ENCODE measurements at places on chromosomes 16 and 17.

GRCh38 chr17:55614061-55614460 is 102.8 kb upstream of the SMIM36 start:
- no peak for DNase-seq

- DNase-seq: peak; percentile 31
These were observed 17.0 kb downstream of the CRYM start for GRCh38 chr16:21260870-21261791.

GRCh38 chr16:11682655-11683096 is 14.4 kb downstream of the SNN start:
- DNase-seq: no peak

DNA sequence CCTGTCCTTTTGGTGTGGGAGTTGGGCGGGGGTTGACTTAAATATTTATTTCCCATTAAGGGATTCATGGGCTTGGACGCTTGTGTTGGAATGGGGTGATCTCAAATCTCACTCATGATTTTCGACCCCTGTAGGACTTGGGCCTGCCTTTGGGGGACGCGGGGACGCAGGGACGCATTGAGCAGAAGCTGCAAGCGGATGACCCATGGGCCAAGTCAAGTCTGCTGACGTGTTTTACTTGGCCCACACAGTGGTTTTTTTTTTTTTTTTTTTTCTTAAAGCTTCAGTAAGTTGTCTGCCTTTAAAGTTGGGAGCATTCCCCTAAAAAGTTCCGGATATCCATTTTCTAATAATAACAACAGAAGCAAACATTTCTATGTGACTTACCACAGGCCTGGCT is 28.9 kb downstream of the CMIP start:
- no peak for DNase-seq

DNA sequence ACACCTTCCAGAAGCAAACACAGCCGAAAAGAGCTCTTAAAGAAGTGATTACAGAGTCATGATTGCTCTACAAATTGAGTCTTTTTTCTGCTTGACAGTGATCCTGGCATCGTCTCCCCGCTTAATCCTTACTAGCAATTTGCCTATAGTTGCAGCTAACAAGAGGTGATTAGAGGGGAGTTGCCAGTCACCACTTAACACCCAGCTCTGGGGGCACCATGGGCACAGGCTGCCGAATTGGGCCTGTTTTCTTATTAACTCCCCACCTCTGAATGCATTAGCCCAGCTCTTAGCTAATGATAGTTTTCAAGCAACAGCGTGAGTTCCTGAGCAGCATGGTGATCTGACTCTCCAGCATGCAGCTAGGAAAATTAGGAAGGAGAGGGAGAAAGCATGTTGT is 93.5 kb downstream of the RBFOX1 start:
- no peak for DNase-seq

- peak; percentile 15 for DNase-seq
These were observed 19.5 kb downstream of the ATP2A3 start for GRCh38 chr17:3944485-3945388.

DNA sequence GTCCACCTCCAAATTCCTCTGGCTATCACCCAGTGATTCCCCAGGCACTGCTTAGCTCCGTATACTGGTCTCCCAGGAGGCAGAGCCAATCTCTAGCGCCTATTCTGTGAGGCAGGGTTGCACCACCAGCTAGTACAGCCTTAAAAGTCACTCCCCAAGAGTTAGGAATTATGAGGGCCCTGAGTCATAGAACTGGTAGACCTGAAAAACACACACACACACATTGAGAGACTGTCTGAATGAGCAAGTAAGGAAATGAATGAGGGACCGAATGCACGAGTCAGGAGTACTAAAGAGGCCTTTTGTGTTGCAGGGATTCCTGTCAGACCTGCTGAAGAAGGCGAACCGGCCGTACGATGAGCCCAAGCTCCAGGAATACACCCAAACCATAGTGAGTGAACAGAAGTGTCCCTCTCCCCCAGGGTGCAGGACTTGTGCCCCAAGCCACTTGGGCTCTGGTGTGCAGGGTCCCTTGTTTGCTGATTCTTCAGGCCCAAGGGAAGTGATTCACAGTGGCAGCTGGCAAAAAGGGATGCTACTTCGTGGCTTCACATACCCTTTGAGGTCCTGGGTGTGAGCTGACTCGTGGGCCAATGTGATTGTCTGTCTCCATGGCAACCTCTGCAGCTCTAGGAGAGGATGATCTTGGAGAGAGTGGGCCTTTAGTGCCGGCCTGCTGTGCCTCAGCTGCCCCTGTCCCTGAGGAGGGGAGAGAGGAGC is 24.7 kb downstream of the CALB2 start:
- DNase-seq: no peak

- no peak for DNase-seq
These were observed 51.5 kb downstream of the CPPED1 start for GRCh38 chr16:12752159-12752558.

DNA sequence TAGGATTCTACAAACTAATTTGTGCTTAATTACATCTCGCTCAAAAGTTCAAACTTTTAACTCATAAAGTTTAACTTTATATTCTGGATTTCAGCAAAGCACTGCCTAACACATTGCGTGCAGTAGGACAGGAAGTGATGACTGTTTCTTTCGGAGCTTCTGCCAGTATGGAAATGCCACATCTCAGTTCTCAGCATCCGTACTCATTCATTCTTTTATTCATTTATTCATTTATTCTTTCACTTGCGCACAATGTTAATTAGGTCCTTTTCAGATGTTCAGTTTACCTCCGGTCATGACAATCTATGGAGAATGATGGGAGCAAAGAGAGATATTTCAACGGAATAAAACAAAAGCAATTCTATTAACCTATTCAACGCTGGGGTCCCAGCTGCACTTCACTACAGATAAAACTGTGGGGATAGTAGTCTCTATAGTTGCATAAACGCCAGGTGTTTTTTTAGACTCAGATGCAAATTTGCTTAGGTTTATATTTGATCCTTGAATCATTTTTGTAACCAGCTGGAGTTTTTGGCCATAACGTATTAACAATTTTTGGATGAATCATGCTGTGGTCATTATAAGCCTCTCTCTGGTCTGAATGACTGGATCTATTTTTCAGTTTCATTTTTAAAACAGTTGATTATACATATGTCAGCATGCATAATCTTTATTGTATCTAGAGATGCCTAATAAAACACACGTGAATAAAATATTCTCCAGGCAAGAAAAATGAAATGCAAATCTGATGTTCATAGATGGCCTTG is 143.9 kb downstream of the KCNJ2 start:
- no peak for DNase-seq

DNA sequence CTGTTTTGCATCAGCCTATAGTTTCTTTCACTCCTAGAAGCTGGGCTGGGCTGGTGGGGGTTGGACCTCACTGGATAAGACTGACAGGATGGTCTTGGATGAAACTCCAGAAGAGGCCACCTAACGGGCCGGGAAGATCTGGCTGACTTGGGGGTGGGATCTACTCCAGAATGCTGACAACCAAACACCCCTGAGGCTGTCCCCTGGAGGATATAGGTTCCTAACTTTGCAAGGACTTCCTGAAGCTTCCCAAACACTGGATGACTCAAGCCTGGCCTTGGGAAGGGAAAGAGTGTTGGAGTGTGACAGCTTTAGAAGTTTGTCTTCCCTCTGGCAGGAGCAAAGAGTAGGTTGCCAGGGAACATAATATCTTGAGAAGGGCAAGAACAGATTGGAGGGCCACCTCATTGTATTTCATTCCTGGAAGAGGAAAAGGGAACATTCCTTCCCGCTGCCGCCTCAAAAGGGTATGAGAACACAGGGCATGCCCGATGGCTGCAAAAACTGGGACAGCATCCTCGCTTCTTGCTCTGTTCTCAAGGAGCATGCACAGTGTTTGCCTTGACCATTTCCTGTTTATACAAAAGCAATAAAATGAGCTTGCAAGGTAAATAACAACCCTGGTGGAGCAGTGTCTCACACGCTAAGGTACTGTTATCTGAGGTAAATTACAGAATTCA is 6.8 kb upstream of the CYB5B start:
- no peak for DNase-seq

DNA sequence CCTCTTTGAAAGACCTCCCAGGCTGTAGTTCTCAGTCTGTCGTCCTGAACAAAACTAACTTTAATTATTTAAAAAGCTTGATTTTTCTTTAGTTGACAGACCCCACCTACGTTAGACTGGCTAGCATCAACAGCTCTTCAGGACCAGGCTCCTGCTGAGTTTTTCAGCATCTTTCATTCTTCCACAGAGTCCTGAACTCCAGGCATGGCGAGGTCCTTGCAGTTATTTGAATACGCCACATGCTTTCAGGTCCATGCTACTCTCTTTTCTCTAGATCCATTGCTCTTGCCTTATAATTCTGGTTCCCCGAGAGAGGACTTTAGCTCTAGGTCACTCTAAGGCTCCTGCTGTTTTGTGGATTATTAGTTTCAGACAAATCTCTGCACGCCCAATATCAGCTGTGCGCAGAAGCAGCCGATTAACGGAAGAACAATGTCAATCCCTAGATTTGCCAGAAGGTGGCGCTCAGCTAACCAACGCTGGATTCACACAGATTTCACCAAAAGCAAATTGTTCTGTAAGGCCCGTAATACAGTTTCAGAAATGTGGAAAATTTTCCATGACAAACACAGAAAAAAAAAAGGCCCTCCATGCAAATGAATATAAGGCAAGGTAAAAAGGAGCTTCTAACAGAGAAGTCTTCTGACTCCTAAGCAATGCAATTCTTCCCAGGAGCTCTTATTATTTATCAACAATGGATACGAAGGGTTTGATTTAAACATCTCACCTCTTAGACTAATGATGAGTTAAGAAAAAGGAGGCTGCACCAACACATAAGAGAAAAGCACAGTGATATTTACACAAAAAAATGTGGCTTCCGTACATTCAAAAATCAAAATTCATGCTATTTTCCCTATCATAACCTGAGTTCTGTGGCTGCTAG is 33.5 kb upstream of the BCO1 start:
- DNase-seq: no peak

DNA sequence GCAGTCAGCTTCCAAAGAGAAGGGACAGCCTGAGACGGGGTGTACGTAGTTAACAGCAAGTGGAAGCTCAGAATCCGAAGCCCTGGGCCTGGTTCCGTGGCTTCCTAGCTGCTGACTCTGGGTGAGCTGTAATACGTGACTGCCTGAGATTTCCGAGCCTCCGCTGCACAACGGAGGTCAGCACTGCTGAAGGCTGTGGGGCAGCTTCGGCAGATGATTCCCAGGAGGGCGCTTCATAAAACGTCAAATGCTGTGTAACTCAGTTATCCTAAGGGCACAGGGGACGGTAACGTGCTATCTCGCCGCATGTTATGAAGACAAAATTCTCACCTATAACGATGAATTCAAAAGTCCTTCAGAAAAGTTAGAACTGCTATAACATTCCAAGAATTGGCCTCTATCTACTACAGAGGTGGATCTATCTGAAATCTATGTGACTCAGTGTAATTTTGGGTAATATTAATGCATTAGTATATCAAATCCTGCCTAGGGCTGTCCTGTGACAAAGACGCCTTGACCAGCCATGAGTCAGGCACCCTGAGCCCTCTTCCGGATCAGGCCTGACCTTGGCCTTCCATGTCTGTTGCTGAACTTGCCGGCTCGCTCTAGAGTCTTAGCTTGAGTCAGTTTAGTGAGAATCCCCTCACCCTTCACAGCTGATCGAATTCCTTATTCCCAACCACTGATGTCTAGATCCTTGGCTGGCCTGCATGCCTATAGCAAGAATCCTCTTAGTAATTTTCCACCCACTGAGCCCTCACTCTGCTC is 43.5 kb downstream of the MARF1 start:
- no peak for DNase-seq

- no peak for DNase-seq
These were observed 6.0 kb downstream of the TEKT5 start for GRCh38 chr16:10688726-10689125.

DNA sequence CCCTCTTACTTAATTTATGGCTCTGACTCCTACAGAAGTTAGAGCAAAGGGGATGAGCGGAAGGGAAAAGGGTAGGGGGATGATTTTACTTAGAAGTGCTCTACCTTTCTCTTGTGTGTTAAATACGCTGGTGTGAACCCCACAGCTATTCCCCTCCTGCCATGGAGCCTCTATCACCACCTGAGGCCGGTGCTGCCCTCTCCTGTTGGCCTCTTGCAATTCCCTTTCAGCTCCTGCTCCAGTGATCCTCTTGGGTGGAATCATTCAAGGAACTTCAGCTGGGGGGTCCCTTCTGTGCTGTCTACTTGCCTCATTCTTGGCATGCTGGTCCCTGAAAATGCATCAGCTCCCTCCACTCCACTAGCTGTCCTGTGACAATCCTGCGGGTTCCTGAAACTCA is 41.8 kb upstream of the CDH8 start:
- DNase-seq: no peak

DNA sequence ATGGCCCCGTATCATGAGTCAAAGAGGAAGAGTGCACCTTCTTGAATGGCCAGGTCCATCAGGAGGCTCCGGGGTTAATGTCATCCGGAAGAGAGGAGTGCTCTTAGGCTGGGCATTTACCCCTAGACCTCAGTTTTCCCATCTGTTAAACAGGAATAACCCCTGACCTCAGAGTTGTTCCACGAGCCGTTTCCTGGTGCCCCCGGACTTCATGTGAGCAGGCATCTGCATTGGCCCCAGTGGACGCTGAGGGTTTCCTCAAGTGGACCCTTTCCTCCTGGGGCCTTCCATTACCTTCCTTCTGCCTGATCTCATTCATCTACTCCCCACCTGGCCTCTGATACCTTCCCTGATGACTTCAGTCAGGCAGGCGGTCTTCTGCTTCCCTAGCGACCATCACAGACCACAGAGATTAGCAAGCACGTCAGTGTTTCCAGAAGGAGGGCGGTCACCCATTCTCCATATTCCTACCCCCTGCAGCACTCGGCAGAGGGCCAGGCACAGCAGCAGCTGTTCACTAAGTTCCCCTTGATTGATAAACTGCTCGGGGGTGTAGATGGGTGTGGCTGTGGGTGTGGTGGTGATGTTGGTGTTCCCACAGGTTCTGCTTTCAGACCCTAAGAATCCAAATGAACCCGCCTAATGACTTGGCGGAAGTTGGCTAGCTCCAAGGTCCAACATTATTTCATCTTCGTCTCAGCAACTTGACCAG is 346.6 kb upstream of the TNRC6C start:
- no peak for DNase-seq

DNA sequence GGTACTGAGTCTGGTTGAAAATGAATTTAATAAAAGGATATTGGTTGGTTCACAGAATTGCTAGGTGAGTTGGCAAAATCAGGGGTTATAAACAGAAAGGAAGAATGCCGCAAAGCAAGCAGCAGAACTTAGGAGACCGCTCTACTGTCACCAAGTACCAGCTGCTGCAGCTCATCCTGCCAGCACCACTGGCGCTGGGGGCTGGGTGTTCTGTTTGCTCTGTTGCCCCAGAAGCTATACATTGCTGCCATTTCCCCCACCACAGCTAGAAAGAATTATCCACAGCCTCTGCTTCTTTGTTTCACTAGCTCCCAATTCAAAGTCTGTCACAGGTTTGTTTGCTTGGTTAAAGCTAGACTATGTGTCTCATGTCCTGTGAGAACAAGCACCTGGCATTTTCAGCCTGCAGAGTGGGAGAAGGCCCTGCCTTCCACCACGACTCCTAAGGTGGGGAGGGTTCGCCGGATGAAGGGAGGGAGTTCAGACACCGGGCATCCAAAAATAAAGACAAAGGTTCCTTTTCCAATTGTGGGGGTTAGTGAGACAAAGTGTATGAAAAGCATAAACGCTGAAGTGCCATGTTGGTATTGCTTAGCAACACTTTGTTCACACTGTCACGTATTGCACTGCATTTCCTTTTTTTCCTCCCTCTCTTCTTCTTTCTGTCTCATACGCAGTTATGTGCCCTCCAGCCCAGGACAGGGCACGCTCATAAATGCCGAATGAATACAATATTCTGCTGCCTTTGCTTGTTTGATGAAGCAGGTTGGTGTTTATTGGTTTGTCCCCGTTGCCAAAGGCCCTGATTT is 9.6 kb upstream of the CPD start:
- DNase-seq: no peak

GRCh38 chr17:45293413-45294211 is 23.2 kb downstream of the MAP3K14 start:
- DNase-seq: peak; percentile 24

Measured in GOT3 (cell line).